ENCODE measurements at places on chromosomes 2 and 18. TPM values are rescaled to one million over a fixed set of nuclear protein-coding genes. Genes with fewer than 3 reads are reported as not detected.

CHRND gene
- not detected for total RNA-seq

ZNF24 gene
- total RNA-seq, result 13.0 TPM

SPP2 gene
- not detected for total RNA-seq

CCL20 gene
- 4.4 TPM for total RNA-seq

ECEL1 gene
- 0.37 TPM for total RNA-seq
